Right cardiac atrium (tissue), 5 donors: ENCODE measurements at places on chromosomes 12 and 14. TPM values are rescaled to one million over a fixed set of nuclear protein-coding genes. Genes with fewer than 3 reads are reported as not detected.
A peak's percentile ranks its signal among the peaks of the same experiment; 100 is the strongest.

- DNase-seq: peak; percentile 88
These were observed at the start of gene CLSTN3 for GRCh38 chr12:7129872-7130691. Gene CLSTN3 (plus strand): TSS chr12:7130371. CDS start chr12:7130649, 278 bp downstream.

- no peak for DNase-seq
These were observed 269.2 kb downstream of the KSR2 start for GRCh38 chr12:117699575-117699974.

- peak; percentile 92 for DNase-seq
These were observed 717 bp downstream of the UBC start for GRCh38 chr12:124913474-124914391.

DNA sequence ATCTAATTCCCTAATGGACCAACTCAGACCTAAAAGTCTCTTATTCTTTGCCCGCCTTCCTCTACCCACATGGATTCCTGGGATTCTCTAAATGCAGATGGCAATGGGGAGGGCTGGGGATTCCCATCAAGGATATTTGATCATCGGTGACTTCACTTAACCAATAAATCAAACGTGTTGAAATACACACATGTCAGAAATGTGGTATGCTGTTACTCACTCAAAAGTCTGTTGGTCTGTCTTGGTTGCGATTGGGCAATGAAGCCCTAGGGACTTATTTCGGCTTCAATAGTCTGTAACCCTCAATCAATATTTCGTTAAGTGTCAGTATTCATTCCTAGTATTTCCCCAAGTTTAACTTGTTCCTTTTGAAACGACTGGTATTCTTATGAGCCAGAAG, 117.2 kb upstream of the DIO3 start:
- DNase-seq: no peak

DNA sequence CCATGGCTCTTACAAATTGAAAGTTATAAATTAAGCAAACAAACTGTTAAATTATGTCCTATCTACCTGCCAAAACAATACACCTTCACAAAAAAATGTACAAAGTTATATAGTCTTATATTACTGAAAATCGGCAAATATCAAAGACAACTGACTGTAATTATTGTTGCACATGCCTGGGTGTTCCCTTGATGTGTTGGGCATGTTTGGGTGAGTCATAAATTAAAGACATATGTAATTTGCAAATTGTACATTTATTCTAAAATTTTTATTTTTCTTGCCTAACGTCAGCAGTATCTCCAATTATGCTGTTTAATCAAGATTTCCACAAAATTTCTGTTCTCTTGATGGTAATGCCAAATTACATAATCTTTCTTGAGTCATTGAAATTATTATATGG, 22.0 kb upstream of the SEL1L start:
- no peak for DNase-seq

DNA sequence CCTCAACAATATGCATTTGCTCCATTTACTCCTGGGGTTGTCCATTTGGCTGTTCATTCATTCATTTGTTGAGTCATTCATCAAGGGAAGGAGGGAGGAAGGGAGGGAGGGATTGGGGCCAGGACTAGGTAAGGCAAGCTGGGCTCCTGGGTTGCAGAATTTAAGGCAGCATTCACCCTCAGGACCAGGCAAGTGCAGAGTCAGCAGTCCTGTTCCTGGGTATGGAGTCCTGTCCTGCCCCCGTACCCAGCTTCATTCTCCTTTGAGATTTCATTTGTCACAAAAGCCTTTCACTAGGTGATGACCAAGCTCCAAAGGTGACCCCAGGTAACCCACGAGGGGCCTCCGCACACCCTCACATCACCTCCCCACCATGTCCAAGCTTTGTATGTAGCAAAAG, 178.1 kb downstream of the CHST11 start:
- no peak for DNase-seq

- DNase-seq: no peak
These were observed 365.6 kb downstream of the NELL2 start for GRCh38 chr12:44510510-44510909.

DNA sequence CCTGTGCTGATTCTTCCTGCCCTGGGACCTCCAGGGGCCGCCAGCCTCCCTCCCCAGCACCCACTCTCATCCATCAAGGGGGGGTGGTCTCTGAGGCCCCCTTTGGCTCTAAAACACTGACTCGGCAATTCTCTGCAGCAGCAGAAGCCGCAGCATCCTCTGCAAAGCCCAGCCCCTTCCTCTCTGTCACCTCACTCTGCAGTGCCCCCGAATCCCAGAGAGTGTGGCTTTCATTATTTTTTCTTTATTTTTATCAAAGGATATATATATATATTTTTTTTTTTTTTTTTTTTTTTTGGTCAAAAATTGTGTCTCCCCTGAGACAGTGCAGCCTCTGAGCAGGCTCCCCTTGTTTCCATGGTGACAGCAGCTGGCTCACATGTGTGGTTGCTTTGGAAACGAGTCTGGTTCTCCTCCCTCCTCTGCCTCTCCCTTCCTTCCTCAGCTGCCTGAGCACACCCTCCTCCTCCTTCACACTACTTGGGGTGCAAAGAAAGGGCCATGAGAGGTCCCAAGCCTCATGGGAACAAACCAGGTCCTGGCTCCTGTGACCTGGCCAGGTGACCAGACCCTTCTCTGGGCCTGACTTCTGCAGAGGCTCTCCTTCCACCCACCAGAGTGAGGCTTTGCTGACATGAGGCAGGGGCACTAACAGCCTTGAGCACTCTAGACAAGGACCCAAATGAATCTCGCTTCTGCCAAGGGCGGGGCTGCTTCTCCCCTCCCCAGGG, 100.5 kb downstream of the LRRC74A start:
- peak; percentile 81 for DNase-seq

HOMEZ gene
- polyA plus RNA-seq: 9.8 TPM

DNA sequence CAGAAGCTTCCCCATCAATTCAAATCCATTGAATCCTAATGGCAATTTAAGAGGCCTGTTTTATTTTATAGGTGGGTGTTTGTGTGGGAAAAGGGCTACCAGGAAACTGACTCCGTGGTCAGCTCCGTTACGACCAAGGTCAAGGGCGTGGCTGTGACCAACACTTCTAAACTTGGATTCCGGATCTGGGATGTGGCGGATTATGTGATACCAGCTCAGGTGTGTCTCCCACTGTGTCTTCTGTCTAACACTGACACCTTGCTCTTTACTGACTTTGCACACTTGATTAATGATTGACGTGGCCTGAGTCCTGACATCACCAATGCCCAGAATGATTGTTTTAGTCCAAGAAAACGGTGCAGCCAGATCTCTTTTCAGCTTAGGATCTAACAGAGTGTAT, 7.1 kb downstream of the P2RX4 start:
- peak; percentile 5 for DNase-seq

ADCY6 gene
- polyA plus RNA-seq: 51.4 TPM

DNA sequence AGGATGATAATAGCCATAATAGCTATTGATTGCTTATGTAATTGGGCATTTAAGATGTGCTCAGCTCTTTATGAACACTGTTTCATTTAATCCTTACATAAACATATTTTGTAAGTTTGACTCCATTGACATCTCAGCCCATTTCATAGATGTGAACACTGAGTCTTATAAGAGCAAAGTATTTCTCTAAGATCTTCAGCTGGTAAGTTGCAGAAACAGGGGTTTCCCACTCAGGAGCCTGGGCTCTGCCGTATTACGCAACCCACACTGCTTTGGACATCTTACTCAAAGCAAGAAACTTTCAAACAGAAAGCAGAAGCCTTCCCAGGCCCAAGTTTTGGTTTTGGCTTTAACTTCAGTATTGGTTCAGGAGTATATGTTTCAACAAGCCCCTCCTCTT, 705.1 kb downstream of the MED13L start:
- no peak for DNase-seq

GRCh38 chr14:34833549-34834523, 41.3 kb downstream of the BAZ1A start:
- DNase-seq: no peak

DNA sequence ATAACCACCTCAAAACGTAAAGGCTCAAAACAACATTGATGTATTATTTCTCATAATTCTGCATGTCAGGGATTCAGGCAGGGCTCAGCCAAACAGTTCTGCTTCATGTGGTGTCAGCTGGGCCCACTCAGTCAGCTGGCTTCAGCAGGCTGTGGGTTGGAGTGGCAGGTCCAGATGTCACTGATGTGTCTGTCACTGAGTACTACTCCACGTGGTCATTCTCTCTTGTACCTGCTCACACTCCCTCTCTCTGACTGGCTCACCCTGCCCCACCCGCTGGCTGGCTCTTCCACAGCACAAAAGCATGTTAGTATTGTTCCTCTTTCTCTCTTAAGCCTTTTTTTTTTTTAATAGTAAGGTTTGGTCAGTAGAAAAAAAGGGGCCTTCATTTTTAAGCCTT, 182.4 kb downstream of the DICER1 start:
- DNase-seq: no peak

ACVRL1 gene
- polyA plus RNA-seq: 18.7 TPM

- no peak for DNase-seq
These were observed 671.3 kb downstream of the RPS29 start for GRCh38 chr14:48914921-48915320.

DNA sequence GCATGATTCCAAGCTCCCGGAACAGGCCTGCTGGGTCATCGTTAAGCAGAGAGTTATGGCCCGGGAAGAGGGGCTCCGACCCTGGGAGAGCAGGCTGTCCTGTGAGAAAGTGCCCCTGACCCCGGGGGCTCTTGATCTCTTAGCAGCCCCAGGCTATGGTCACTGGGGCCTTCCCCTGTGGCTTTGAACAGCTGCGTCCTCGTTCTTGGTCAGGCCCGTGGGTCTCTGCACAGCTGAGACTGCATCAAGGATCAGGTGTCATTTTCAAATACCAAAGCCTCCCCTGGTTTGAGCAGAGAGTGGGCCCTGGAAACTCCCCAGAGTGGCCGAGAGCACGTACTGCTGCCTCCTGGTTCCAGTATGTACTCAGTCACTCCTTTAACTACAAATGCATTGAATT, 114.8 kb downstream of the ESRRB start:
- DNase-seq: no peak

OR10A7 gene
- not detected for polyA plus RNA-seq

GRCh38 chr12:106219043-106219442, 28.8 kb downstream of the CKAP4 start:
- no peak for DNase-seq

DNA sequence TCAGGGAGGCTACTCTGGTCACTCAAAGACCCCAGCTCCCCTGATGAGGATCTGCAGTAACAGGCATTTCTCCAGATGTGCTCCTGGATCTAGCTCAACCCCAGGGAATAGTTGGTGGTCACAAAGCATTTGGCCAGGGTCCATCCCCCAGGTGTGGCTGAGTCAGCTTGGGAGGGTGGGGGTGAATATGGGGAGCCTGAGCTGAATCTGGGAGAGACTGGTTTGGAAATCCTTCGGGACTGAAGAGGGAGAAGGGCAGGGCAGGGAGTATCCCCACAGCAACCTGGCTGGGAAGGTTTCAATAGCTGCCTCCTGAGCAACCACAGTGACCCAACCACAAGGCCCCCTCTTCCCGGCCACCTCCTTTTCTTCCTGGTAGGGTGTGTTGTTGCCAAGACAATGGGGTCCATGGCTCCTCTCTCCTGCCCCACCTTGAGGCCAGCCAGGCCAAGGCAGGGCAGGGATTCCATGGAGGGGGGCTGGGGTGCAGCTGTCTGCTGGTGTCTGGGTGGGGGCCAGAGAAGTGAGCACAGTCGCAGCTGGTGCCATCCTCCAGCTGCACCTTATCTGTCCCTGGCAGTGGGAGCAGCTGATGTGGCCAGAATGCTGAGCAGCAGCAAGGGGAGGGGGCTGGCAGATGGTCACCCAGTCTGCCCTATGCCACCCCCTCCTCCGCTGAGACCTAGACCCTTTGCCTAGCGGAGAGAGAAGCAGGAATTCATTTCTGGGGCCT, 5.5 kb downstream of the ASIC1 start:
- no peak for DNase-seq

LEMD3 gene
- polyA plus RNA-seq: 6.0 TPM
